ENCODE measurements at places on chromosomes 6 and 20.

GRCh38 chr6:21158149-21158548 is 435.4 kb upstream of the SOX4 start:
- no peak for DNase-seq

- peak; percentile 68 for DNase-seq
Observed at GRCh38 chr6:10801224-10801848, 37.0 kb downstream of the MAK start.

- DNase-seq: no peak
Observed at GRCh38 chr20:40687384-40688128, 1.5 kb downstream of the MAFB start.

DNA sequence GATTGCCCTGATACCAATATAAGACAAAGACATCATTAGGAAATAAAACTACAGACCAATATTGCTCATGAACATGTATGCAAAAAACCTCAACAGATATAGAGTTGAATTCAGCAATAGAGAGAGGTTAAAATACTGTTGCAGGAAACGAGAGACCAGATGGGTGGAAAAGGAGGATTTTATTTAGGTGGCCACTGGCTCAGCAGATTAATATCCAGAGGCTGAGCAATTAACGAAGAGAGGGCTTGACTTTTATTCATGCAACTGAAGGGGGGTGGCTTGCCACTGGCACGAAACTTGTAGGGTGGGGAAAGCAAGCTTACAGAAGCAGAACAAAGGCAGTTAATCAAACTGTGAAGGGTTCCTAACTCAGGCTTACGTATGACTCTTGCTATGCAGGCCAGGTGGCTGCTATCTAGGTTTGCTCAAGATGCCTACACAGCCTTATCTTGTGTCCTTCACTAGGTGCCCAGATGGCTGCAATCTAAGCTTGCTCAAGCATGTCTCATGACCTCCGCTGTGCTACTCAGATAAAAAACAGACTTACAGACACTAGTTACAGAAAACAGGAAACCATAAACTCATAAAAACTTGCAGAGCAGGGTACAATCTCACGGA is 126.4 kb downstream of the MMUT start:
- DNase-seq: no peak

DNA sequence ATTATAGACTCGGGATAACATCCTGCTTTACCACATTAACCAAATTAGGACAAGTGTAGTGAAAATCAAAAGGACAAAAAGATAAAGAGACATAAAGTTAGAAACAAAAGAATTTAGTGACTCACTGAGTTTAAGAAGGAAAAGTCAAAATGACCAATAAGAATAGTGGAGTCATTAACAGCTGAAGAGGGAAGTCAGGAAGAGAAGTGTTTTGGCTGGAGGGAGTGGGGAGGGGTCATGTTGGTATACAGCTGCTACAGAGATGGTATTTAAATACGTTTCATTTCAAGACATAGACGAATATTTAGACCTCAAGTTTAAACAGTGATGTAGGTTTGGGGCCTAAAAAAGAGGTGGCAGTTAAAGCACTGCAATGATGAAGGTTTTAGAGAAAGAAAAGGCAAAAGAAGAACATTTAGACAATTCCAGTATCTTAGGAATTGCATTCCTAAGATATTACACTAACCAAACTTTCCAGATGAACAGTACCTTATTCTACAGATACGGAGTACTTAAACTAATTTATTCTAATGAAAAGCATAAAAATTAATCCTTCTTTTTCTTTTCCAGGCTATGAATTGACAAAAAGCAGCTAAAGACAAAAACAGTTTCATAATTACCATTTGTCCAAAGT is 10.6 kb downstream of the FKBP5 start:
- DNase-seq: no peak

DNA sequence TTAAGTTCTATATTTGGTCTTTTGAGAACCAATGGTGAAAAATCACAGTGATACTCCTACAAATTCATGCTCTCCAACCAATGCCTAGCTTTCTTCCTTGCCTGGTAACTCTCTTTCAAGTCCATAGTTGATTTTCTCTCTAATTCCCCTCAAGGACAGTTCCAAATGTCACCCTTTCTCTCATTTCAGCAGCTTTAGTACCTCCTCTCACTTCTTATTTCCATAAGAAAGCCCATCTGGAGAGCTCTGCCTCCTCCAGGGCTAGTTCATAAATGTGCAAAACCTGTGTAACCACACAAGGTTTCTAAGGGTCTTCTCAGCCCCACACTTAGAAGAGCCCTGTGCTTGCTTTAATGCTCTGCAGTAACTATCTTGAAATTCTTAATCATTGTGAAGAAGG is 155.4 kb upstream of the PLCB4 start:
- DNase-seq: no peak

DNA sequence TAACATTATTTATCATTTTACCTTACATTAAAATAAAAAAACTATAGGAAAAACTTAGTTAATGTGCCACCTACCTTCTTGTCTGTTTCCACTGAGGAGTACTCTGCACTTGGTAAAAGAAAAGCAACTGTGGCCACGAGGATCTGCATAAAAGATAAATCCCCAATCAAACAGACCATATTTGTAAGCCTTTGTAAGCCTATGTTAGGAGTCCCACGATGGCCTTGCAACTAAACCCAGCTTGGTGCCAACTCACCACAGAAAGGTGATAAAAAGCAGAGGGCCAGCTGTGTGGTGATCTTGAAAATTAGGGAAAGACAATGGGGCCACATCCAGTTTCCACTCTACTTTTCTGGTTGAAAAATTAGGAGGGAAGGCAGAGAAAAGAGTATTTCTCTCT is 156.9 kb downstream of the INSM1 start:
- DNase-seq: no peak

DNA sequence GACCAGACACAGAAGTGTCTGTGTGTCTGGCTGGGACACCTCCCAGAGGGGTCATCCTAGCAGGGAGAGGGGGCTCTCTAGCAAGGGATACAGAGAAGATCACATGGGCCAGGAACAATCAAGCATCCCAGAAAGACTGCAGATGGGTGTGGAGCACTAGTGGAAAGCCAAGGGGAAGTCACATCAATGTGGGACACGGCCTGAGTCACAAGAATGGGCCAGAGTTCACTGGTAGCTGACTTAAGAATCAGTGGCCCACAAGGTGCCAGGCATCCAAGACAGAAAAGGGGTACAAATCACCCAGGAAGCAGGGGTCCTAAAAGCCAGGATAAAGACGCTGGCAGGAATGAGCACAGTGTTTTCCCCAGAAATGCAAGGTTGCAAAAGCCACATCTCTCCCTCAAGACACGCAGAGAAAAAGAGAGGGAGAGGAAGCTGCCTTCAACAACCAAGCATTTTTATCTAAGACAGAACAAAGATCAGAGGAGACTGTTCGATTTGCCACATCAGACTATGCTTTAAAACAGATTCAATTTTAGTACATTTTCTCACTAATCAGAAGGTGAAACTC is 113.6 kb upstream of the DST start:
- no peak for DNase-seq

DNA sequence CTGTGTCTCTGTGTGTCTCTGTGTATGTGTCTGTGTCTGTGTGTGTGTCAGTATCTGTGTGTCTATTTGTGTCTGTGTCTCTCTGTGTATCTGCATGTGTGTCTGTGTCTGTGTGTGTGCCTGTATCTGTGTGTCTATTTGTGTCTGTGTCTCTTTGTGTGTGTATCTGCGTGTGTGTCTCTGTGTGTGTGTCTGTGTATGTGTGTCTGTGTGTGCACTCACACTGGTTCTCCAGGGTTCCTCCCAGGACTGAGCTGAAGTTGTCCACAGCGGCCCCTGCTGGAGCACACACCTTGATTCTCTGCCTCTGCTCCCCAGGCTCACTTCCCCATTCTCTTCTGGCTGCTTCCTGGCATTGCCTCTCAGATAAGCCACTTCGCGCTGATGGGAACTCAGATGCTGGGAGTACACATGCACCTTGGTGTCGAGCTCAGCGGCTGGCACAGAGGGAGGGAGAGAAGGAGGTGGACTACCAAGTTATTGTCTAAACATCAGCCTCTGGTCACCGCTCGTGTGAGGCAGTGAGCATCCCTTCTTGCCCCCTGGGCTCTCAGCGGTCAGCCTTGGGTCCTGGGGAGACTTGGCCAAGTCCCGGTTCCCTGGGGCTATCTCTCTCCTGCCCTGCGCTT is 104.9 kb upstream of the NXT1 start:
- DNase-seq: no peak

GRCh38 chr20:32113591-32114260 is 4.2 kb downstream of the TM9SF4 start:
- no peak for DNase-seq

DNA sequence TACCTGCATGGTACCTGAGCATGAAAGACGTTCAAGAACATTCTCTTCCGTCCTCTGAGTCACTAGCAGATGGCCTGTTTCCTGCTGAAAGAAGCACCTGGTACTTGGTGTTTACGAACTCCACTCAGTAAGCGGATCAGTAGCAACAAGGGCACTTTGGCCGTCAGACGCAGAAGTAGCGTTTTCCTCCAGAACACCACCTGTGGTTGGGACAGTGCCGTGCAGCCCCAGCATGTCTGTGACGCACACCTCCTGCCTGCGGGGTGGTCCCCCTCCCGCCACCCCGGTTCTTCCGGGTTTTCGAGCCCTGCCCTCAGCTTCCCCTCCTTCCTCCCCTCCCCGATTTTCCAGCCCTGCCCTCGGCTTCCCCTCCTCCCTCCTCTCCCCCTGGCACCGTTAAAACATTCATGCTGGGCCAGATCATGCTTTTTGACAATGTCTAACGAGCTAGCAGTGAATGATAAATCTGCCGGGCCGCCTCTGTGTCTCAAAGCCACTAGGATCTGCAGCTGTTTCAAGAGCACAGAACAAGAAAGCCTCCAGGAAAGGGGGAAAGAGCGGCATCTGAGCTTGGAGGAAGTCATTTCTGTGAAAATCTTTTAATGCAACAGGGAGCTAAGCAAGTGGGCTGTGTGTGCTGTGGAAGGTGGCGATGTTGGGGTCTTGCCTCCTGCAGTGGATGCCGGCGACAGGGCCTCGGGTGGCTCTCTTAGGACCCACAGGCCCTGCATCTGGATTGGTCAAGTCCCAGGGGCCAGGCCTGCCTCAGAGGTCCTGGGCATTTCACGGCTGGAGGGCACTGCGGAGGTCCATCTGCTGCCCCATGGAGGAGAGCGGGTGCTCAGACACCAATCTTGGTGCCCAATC is 207.9 kb downstream of the ERMARD start:
- DNase-seq: peak; percentile 64

DNA sequence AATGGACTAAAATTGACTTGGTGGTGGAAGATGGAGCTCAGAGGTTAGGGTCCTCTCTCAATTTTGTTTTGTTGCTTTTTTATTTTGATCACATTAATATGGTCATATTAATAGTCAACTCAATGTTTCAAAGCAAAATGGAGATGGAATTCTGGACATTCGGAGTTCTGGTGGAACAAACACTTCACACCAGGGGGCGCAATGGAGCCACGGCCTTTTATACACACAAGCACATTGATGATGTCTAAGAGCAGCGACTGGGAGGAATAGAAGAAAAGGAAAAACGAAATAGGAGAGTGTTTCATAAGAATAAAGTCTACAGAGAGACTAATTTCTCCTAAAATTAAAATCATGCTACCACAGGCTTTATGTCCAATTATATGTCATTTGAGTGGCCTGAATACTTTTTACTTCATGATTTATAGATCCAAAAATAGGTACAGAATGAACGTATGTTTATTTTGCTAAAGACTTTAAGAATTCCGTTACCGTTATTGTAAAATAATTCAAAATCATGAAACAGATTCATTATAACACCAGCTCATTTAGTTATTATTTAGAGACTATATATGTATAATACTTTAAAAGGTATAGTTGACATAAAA is 197.6 kb upstream of the SASH1 start:
- peak; percentile 3 for DNase-seq

GRCh38 chr6:152859225-152859624 is 108.6 kb downstream of the VIP start:
- DNase-seq: no peak

GRCh38 chr6:149086363-149086762 is 231.1 kb upstream of the TAB2 start:
- no peak for DNase-seq

DNA sequence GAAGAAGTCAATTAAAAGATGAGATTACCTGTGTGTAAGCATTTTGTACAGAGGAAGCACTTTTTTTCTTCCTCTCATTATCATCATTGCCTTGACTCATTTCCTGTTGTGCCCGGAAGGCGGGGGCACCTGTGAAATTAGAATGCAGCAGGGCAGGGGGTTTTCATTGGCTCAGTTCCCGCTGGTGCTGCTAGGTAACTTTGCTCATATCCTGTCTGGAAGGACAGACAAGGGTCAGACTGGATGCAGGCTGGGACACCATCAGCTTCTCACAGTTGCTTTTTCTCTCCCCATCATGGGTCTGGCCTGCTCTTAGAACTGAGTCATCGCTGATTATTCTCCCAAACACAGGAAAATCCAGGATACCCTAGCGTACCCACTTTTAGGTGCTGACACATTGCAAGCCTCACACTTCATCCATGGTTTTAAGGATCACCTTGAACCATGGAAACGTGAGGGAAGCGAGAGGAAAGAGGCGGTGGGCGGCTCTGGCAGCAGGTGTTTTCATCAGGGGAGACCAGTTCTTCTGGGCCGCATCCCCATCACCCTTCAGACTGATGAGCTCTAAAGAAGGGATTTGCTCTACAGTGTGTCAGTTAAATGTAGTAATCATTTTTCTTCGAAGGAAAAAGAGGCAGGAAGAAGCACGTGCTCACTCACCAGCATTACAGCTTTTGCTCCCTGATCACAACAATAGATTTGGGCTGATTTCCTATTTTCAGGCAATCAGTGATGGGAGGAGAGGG is 195.7 kb upstream of the SASH1 start:
- DNase-seq: no peak

DNA sequence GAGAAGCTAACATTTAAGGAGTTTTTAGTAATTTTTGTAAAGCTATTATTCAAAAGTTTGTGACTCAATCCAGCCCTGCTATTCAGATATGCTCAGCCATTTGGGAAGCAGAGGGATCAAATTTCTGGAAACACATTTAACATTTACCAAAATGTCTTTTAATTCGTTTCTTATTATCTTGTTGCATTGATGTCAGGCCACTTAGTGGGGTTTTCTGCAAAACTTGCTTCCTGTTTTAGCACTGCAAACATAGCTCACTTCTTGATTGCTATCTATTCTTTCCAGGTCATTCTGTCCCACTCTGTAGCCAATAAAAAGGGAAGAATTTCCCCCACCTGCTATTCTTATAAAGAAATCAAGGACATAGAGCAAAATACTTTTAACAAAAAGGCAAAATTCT is 176.9 kb upstream of the SUPT3H start:
- DNase-seq: no peak

GRCh38 chr6:26184367-26184891 is 97.2 kb downstream of the HFE start:
- no peak for DNase-seq

- DNase-seq: no peak
Observed at GRCh38 chr6:29908710-29909109, 33.6 kb upstream of the HLA-A start.

GRCh38 chr6:153705429-153705828 is 333.6 kb upstream of the OPRM1 start:
- DNase-seq: no peak

DNA sequence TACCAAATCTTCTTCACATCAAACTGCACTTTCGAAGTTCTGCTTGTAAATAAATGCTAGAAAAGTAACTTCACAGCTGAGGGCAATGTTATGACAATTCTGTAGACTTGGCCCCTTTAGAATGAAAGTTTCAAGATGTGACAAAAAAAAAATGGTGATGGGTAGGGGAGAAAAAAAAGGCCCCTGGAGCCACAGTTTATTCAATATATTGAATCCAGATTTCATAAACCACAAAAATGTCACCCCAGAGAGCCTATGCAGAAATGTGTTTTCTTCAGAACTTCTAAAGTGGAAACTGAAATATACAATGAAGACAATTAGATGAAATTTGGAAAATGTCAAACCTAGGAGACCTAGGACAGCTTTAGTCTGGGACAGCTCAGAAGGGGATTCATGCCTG is 143.1 kb downstream of the EDN3 start:
- DNase-seq: no peak

GRCh38 chr20:63850689-63851547 is 10.4 kb upstream of the ABHD16B start:
- DNase-seq: peak; percentile 33

All from CD4-positive, CD25-positive, alpha-beta regulatory T cell (primary cell).